ENCODE measurements at places on chromosomes 12 and 14. TPM values are rescaled to one million over a fixed set of nuclear protein-coding genes. Genes with fewer than 3 reads are reported as not detected.

- H3K4me1 ChIP-seq, result peaks cover 43% of the 10 kb centered on the region
- H3K27me3 ChIP-seq, result no peaks in the 10 kb centered on the region
- no peak for DNase-seq
- peaks cover 11% of the 10 kb centered on the region for H3K36me3 ChIP-seq
Observed at GRCh38 chr12:96198965-96199364, 4.8 kb downstream of the ELK3 start.

DNA sequence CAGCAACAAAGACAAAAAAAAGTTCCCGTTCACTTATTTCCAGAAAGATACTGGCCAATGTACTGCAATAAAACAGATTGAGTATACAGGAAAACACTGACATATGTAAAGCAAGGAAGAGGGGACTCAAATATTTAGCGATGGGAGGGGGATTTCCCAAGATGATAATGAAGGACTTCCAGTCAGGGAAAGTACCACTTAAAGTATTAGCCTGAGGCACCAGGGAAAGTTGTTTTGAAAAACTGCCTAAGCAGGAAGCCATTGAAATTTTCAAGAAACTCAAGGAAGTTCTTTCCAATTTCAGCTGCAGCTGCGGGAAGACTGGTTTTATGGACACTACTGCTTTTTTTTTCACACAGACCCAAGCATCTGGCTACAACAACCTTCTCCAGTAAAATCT, 1007.4 kb upstream of the NOVA1 start:
- H3K4me1 ChIP-seq, result no peaks in the 10 kb centered on the region
- no peak overlapping the region for H3K27ac ChIP-seq
- no peak for DNase-seq
- H3K36me3 ChIP-seq, result no peaks in the 10 kb centered on the region
- H3K4me3 ChIP-seq, result no peak overlapping the region
- no peaks in the 10 kb centered on the region for H3K27me3 ChIP-seq

DNA sequence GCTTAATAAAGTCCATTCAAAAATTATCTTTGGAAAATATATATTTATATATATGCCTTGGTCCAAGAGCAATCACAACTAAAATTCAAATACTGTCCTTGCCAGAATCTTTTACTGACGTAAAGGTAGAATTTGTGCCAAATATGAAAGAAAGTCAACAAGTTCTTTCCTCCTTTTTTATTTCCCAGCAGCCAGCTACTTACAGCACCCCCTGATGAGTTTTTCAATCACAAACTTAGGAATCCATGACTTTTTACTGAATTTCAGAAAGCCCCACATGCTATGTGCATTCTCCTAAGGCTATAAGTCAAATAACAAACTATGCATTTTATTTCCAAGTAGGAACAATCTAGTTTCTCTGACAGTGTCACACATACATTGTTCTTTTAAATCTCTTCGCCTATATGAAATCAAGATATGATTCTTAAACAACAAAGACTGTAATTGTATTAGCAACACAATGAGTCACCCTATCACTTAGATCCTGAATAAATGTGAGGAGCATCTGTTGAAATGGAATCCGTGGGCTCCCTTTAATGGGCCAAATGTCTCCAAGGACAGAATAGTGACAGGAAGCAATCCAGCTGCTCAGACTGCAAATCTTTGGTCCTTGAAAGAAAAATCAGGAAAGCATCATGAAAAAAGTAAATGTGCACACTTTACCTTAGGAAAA, 271.4 kb downstream of the DUSP6 start:
- DNase-seq, result no peak
- no peaks in the 10 kb centered on the region for H3K36me3 ChIP-seq
- H3K27me3 ChIP-seq, result peaks cover 13% of the 10 kb centered on the region
- H3K27ac ChIP-seq, result no peak overlapping the region
- no peak overlapping the region for H3K4me3 ChIP-seq

DNA sequence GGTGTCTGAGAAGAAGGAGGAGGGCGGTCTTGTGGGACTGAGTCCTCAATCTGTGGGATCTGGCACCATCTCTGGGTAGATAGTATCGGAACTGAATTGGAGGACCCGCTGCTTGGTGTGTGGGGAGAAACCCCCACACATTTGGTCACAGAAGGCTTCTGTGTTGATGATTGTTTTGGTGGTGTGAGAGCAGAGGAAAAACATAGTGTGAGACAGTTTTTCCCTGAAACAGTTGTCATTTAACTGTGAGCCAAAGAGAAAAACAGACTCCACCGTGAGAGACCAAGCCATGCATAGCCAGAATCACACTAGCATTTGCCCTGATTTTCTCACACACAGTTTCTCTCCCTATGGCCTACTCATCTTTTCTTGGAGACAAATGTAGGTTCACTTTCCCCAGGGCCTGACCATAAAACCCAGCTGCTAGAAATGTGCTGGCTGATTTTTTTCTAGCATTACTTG, 91.4 kb upstream of the FLRT2 start:
- no peak overlapping the region for H3K27ac ChIP-seq
- H3K4me3 ChIP-seq, result no peak overlapping the region
- H3K27me3 ChIP-seq, result no peaks in the 10 kb centered on the region
- H3K4me1 ChIP-seq, result no peaks in the 10 kb centered on the region
- no peaks in the 10 kb centered on the region for H3K36me3 ChIP-seq

DNA sequence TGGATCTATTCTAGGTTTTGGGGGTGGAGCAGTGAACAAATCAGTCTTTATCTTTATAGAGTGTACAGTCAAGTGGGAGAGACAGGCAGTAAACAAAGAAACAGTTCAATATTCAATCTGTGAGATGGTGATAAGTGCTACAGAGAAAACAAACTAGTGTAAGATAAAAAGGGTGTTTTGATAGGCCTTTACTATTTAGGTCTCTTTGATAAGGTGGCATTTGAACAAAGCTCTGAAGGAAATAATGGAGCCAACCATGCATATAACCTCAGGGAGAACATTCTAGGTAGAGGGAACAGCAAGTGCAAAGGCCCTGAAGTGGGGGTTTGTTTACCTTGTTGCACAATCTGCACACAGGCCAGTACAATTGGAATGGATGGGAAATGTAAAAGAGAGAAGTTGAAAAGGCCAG, 47.3 kb downstream of the PTPN11 start:
- H3K27me3 ChIP-seq, result no peaks in the 10 kb centered on the region
- H3K27ac ChIP-seq, result no peak overlapping the region
- peaks cover 16% of the 10 kb centered on the region for H3K4me1 ChIP-seq
- no peak for DNase-seq
- H3K36me3 ChIP-seq, result peaks cover 7% of the 10 kb centered on the region

The BATF gene
- 219 TPM for total RNA-seq

The ADGRD1 gene
- not detected for total RNA-seq

All from natural killer cell treated with Interleukin-12 subunit alpha and Interleukin-12 subunit beta and Interleukin-15 and Interleukin-18, amount 100 ng/mL, for 72 hours (primary cell).